ENCODE measurements at places on chromosomes 5 and 9.
A peak's percentile ranks its signal among the peaks of the same experiment; 100 is the strongest.

DNA sequence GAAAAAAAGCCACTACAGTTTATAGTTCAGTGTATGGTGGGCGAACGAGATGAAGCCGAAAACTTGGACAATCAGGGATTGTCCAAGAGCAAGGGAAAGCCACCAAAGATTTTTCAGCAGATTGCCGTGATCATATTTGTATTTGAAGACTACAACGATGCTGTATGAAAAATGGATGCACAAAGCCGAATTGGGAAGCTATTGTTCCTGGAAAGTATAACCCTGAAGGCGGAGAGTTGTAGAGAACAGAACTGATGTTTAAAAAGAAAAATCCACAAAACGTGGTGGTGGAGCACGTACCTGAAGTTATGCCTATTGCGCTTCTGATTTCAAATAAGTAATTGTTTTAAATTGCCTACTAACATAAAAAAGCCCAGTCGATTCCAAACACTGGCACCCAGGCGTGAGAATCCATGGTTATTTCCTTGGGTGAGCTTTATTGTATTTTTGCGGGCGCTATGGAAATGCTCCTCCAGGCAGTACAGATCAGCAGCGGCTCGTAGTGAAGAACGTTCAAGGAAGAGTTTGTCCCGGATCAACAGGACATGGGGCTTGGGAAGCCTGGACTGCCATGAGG, 772 bp upstream of the TARS1 start:
- peak; percentile 45 for DNase-seq

DNA sequence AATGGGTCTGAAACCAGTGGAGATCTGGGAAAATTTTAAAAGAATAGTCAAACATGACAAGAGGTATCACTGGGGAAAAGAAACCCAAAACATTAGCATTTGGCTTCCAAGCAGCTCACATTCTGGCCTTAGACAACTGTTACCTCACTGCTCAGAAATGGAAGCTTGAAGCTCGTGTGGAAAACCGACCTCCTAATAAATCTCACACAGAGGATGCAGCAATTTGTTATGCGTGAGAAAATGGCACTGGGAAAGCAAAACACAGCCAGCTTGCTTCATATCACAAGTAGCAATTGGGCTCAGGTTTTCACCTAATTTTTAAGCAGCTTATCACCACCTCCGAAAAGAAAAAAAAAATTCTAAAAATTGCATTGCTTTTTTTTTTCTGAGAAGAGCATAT, 103.3 kb upstream of the TAS2R1 start:
- no peak for DNase-seq

DNA sequence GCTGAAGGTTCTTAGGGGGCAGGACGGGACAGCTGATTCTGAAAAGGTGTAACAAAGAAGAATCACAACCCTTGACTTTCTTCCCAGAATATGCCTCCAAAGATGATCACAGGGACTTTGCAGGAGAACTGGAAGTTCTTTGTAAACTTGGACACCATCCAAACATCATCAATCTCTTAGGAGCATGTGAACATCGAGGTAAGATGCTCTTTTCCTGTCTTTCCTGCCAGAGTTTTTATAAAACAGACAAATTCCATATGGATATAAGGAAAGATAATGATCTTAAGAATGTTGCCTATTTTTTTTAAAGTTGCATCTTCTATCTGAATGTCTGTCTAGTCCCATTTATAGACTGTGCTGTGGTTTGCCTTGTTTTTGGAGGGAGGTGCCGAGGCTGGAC, 87.9 kb downstream of the EQTN start:
- no peak for DNase-seq

DNA sequence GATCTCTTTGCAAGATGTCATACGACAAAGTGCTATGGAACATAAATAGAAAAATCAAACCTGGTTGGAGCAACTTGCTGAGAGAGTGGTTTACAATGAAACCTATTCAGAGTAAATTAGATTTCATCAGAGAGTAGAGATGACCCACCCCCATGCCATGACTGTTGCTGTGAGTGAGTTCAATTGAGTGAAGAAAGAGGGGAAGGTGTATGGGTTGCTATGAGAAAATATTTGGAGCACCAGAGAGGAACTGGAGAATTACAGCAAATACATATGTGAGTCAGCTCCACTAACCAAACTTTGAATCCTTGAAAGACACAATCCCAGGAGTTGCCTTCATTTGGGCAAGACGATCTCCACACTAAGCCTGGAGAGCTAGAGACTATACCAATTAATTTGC, 217.2 kb downstream of the RFX3 start:
- DNase-seq: no peak

DNA sequence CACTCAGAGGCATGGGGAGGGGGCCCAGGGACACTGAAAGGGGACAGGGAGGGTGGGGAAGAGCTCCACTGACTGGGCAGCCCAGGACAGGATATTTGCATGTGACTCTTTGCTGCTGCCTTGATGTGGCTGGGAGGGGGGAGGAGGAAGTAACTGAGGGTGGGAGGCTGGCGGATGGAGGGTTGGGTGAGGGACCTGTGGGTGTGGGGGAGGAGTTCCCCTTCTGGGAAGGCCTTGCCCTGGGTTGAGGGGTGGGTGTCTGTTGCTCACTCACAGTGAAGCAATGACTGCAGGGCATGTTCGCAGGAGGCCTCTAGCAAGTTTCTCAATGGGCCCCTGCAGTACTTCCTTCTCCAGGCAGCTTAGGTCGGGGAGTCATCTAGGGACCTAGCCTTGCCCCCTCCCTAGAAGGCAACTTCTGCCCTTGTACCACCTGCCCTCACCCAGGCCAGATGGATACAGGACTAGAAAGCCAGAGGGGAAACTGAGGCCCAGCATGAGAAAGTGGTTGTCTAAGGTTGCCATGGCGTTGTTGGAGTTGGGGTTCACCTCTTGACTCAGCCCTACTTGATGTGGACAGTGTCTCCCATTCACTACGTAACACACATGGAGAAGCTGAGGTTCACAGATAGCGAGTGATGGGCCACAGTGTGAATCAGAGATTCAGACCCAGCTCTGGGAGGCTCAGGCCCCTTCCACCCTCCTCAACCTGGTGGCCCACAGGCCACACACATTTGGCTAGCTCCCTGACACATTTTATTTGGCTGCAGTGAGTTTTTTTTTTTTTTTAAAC, 3.0 kb downstream of the GRK6 start:
- DNase-seq: no peak

GRCh38 chr5:122880749-122881148, 35.3 kb downstream of the SNX24 start:
- DNase-seq: no peak

DNA sequence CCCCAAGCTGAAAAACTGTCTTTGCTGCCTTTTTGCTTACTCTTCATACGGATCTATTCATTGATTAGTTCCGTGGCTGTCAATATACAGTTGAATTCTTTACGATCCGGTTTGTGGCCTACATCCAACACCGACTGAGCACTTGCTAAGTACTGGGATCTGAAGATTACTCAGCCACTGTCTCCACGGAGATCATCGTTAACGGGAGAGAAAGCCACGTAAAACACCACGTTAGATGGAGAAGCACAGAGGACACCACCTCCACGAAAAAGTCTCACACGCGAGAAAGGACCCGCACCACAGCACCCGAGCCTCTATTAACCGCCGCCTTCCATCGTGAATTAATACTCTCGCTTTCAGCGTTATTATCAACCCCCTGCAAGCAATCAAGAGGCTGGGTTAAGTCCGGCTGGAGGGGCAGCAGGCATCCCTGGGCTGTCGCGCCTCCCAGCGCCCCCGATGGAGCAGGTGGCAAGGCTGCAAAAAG, 650 bp downstream of the ELP1 start:
- peak; percentile 72 for DNase-seq

- DNase-seq: no peak
Measured at GRCh38 chr9:38126730-38127129, 57.7 kb upstream of the SHB start.

- DNase-seq: peak; percentile 57
Measured at GRCh38 chr9:105842023-105842644, 147.8 kb downstream of the TMEM38B start.

- no peak for DNase-seq
Measured at GRCh38 chr9:123080444-123080843, 47.0 kb downstream of the GPR21 start.

GRCh38 chr9:128552744-128553440, 505 bp downstream of the SPTAN1 start:
- DNase-seq: peak; percentile 40

DNA sequence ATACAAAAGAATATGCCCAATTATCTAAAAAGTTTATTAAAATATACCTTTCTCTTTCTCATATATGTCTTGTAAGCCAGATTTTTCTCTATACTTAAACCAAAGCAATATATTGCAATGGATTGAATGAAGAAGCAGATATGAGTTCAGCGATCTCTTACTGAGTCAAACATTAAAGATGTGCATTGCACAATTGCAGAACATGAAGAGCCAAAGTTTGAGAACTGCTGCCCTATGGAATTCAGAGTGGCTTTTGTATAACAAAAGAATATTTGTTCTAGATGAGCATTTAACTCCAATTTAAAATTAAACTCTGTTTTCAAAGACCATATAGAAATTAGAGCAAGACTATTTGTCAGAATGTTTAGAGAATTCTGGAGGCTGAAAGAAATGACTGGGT, 519.0 kb upstream of the DAB2 start:
- no peak for DNase-seq

GRCh38 chr5:135488727-135489465, 36.7 kb upstream of the TIFAB start:
- DNase-seq: no peak

DNA sequence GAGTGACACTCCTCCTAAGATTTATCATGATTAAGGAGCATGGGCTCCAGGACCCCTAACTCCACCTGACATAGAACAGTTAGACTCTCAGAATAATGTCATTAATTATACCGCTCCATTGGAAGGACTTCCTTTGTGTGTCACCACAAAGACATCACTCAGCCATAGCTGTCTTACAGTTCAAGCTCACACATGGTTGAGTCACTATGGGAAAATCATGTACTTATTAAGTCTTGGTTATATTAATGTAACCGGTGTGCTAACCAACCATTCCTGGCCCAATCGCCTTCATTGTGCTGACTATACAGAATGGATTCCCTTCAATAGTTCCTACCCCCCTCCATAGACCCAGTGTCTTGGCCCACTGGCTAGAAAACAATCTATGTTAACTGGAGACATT, 10.9 kb upstream of the MCCC2 start:
- no peak for DNase-seq

DNA sequence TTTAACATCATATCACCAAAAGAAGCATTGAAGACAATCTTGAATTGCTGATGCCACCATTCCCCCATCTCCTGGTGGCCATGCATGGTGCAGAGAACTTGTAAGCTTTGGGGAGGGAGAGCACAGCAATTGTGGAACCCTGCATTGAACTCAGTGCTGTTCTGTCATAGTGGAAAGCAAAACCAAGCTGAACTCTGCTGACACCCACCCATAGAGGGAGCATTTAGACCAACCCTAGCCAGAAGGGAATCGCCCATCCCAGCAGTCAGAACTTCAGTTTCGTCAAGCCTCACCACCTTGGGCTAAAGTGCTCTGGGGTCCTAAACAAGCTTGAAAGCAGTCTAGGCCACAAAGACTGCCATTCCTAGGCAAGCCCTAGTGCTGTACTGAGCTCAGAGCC, 37.4 kb upstream of the RUSC2 start:
- DNase-seq: no peak

DNA sequence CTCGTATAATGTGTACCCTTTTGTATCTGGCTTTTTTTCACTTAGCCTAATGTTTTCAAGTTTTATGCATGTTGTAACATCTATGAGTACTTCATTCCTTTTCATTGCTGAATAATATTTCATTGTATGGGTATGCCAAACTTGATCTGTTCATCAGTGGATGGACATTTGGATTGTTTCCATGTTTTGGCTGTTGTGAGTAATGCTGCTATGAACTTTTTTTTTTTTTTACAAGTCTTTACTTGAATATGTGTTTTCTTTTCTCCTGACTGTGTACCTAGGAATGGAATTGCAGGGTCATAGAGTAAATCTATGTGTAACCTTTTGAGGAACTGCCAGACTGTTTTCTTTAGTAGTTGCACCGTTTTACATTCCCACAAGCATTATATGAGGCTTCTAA, 52.4 kb downstream of the MTREX start:
- no peak for DNase-seq

- no peak for DNase-seq
Measured at GRCh38 chr9:14063756-14064155, 250.2 kb downstream of the NFIB start.
